ENCODE measurements at places on chromosomes 2 and 18.

- no peak for DNase-seq
Observed at GRCh38 chr2:206296128-206296527, 21.7 kb downstream of the ZDBF2 start.

GRCh38 chr2:46956981-46957531 is 41.5 kb upstream of the MCFD2 start:
- no peak for DNase-seq

DNA sequence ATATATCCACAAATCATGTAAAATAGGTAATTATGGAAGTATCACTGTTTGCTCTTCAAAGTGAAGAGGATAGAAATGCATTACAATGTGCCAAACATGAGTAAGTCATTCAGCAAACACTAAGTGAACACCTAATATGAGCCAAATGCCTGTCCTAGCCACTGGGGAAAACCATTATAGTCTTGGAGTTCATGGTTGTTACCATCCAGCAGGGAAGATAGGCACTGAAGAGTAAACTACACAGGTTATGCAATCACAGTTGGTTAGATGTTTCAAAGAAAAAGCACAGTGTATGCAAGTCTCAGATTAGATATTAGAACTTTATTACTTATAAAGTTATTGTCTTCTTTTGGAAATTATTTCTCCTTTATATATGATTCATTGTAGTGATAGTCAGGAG is 3.9 kb upstream of the SERPINB2 start:
- DNase-seq, result no peak

GRCh38 chr2:113192459-113193100 is 18.8 kb downstream of the PSD4 start:
- no peak for DNase-seq

GRCh38 chr18:76991021-76991688 is 141.4 kb downstream of the MBP start:
- no peak for DNase-seq

- no peak for DNase-seq
Observed at GRCh38 chr2:65475000-65475399, 42.6 kb upstream of the SPRED2 start.
